ENCODE measurements at places on chromosomes 4 and X. TPM values are rescaled to one million over a fixed set of nuclear protein-coding genes. Genes with fewer than 3 reads are reported as not detected.

DNA sequence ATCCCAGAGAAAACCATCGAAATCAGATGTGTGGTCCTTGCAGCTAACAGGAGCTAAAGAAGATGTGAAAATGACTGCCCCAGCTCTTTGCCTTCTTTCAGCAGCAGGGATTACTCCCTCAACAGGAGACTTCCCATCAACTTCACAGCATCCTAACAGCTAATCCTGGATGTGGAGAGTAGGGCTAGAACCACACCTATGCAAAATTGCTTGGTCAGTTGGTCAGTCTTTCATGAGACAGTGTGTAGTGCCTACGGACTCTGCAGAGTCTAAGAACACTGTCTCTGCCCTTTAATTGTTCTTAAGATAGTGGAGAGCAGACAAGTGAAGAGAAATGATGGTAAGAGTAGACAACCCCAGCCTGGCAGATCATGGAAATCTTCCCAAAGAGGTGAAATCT lies 133.5 kb downstream of the COL4A6 start:
- no peak for DNase-seq

The BEX1 gene
- 1.1 TPM for total RNA-seq

GRCh38 chrX:20144491-20144890 lies 2.9 kb upstream of the EIF1AX start:
- DNase-seq = no peak

GRCh38 chrX:48071064-48071985 lies at the start of gene ZNF630:
Gene ZNF630, minus strand, starts transcription at chrX:48071640. Its CDS starts 4,754 bp downstream, at chrX:48066886.
- no peak for DNase-seq

GRCh38 chrX:88828011-88828410 lies 81.0 kb downstream of the CPXCR1 start:
- DNase-seq = no peak

DNA sequence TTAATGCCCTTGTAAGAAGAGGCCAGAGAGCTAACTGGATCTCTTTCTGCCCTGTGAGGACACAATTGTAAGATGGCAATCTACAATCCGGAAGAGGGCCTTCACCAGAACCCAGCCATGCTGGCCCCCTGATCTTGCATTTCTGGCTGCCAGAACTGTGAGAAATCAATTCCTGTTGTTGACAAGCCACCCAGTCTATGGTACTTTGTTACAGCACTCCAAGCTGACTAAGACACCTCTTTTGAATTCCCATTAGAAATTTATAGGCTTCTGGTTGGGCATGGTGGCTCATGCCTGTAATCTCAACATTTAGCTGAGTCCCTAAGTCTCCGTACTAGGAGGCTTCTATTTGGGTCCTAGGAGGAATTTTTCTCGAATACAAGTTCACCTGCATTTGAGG lies 48.8 kb upstream of the RELL1 start:
- no peak for DNase-seq

The MYOZ2 gene
- total RNA-seq = 0.29 TPM

GRCh38 chr4:166956484-166956883 lies 277.8 kb downstream of the SPOCK3 start:
- DNase-seq = no peak

The TMEM154 gene
- total RNA-seq = 7.2 TPM

All from mesenteric fat pad (tissue), 1 donor.